Activated naive CD8-positive, alpha-beta T cell treated with anti-CD3 and anti-CD28 coated beads, Interleukin-2, amount 10 ng/mL, durations not matched to agents 7 days and 5 days (primary cell): ENCODE measurements at places on chromosomes 11 and 22.

GRCh38 chr11:110092111-110092514, 1.1 kb upstream of the ZC3H12C start:
- peaks cover 2% of the 10 kb centered on the region for H3K4me1 ChIP-seq
- H3K27ac ChIP-seq: no peak overlapping the region
- DNase-seq: no peak

DNA sequence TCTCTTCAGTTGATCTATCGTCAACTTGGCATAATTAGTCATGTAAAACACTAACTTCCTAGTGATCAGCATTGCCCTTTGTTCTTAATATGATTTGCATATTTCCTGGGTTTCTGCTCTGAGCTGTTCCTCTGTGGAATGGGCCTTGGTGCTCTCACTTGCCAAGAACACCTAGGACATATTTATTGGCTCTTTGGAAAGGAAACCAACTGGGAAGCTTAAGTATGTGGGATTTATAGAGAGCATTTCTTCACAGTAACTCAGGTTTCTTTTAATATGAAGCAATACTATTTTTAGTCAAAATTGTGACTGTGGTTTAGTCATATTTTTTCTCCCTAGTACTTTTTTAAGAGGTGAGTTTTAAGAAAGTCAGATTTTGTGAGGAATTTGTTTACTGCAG, 28.8 kb downstream of the FAT3 start:
- H3K27me3 ChIP-seq: no peaks in the 10 kb centered on the region
- no peak for DNase-seq
- no peak overlapping the region for H3K27ac ChIP-seq
- no peaks in the 10 kb centered on the region for H3K4me1 ChIP-seq

GRCh38 chr11:131511794-131512193, 141.4 kb downstream of the NTM start:
- no peak overlapping the region for H3K4me3 ChIP-seq
- H3K4me1 ChIP-seq: no peaks in the 10 kb centered on the region
- H3K27me3 ChIP-seq: no peaks in the 10 kb centered on the region
- no peaks in the 10 kb centered on the region for H3K36me3 ChIP-seq

GRCh38 chr11:99422581-99423427, 402.1 kb downstream of the CNTN5 start:
- H3K36me3 ChIP-seq: no peaks in the 10 kb centered on the region
- H3K4me1 ChIP-seq: no peaks in the 10 kb centered on the region
- H3K4me3 ChIP-seq: no peak overlapping the region
- H3K27ac ChIP-seq: no peak overlapping the region
- no peak for DNase-seq
- H3K27me3 ChIP-seq: no peaks in the 10 kb centered on the region

- H3K4me1 ChIP-seq: peaks cover 40% of the 10 kb centered on the region
- no peak for DNase-seq
- peaks cover 3% of the 10 kb centered on the region for H3K27me3 ChIP-seq
- peak overlapping the region; percentile 36 for H3K27ac ChIP-seq
These were observed 50.3 kb upstream of the CD44 start for GRCh38 chr11:35088676-35089075.

DNA sequence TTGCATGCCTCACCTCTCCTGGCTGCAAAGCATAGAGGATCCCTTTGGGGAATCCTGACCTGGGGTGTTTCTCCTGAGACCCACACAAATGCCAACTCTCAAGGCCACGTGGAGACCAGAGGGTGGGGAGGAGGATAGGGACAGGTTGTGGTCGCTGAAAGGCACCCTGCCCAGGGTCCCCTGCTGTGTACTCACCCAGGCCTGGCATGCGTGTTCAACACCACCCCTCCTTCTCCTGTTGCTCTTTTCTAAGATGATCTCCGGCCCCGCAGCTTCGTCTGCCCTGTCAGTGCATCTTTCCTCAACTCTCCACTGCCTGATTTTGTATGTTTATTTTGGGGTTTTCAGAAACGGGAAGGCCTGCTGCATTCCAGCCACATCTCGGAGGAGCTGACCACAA, 44.6 kb upstream of the PARVG start:
- H3K36me3 ChIP-seq: peaks cover 44% of the 10 kb centered on the region
- peaks cover 3% of the 10 kb centered on the region for H3K4me1 ChIP-seq
- no peaks in the 10 kb centered on the region for H3K27me3 ChIP-seq

DNA sequence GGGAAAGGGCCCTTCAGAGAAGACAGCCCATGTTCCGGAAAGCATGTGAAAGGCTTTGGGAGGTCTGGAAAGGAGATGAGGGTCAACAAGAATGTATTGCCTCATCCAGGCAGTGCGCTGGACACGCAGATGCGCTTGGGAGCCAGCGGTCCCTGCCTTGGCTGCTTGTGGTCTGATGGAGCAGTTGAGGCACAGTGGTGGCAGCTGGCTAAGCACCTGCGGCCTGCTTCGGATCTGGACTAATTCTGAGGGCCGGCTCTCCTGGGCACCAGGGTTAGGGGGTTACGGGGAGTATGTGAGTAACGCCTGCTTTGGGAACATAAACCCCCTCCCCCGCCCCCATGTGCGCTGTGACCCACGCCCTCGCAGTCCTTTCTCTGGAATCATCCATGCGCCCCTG, 4.6 kb upstream of the TM7SF2 start:
- H3K36me3 ChIP-seq: peaks cover 9% of the 10 kb centered on the region
- no peak for DNase-seq
- peak overlapping the region; percentile 56 for H3K27ac ChIP-seq
- no peak overlapping the region for H3K4me3 ChIP-seq
